Omental fat pad (tissue), 4 donors: ENCODE measurements at places on chromosomes 6 and 20.

- no peak for DNase-seq
Measured at GRCh38 chr20:46011631-46012482, 3.1 kb downstream of the MMP9 start.

GRCh38 chr6:54988576-54988975, 142.0 kb downstream of the FAM83B start:
- DNase-seq = no peak

DNA sequence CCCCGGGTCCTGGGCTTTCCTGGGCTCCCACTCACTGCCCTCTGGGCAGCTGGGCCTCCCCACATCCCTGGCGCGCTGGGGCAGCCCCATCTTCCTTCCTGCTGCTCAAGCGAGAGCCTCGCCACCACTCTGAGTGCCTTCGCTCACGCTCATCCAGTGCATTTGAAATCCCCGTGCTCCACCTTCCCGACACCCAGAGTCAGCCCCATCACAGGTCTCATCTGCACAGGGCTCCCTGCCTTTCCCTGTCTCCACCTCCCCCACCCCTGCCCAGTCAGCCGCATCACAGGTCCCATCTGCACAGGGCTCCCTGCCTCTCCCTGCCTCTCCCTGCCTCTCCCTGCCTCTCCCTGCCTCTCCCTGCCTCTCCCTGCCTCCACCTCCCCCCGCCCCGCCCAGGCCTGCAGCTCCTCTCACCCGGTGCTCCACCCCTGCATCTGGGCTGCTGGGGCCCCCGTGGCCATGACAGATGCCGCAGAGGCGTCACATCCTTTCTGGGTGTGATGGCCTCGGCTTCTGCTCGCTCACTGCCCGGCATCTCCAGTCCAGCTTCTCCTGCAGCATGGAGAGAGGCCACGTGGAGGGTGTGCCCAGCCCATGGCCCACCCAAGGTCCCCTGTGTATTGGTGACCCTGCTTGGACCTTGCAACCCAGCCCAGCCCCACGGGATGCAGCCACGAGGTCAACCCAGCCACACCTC, 9.0 kb upstream of the BHLHE23 start:
- no peak for DNase-seq

- no peak for DNase-seq
Measured at GRCh38 chr6:133891149-133891926, 2.4 kb downstream of the TCF21 start.

DNA sequence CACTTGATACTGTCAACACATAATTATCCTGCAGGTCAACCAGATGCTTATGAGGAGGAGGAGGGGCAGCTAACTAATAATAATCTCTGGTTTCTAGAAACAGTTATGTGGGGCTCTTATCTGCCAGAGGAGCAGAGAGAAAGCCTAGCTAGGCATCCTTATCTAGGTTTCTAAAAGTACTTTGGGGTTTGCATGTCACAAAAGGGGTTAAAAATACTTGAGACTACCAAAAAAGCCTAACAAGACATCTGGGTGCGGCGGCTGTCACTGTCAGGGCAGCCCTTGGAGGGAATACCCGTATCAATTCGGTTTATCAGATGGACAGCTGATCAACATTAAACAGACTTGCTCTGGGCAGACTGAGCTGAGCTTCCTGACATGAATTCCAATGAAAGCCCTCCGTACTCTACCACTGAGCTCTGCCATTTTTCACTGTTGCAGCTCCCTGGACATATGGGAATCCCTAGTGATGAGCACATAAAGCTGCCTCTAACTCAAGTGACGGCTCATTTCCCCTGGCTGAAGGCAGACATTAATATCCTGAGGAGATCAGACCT, 166.6 kb downstream of the PDSS2 start:
- DNase-seq = no peak

GRCh38 chr20:59309218-59309617, 8.8 kb downstream of the EDN3 start:
- no peak for DNase-seq

DNA sequence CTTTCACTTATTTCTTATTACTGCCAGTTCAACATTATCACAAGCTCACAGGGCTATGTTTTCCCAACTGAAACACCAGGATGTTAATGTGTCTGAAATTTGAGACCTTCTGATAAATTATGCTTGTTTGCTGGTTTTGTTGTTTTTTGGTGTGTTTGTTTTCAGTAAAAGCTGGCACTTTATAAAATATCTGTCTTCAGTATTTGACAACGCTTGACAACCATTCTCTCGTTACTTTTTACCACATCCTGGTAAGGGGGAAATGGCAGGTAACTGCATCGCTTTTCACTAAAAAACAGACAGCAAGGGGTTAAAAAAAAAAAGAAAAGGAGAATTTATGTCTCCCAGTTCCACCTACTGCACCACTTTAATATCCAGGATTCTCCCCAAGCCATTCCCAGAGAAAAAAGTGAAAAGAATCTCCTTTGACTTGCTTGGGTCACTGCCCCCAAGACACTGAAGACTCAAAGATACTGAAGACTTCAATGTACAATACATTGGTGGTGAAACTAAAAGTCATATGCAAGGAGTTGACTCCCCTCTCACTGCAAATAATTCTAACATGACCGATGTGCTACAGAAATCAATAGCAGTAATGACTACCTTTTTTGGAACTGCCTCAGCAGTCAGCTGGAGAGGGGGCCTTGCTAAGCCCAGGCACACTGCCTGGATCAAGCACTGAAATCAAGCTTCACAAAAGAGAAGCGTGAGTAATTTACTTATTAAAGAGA, 88.9 kb downstream of the HIVEP2 start:
- no peak for DNase-seq

DNA sequence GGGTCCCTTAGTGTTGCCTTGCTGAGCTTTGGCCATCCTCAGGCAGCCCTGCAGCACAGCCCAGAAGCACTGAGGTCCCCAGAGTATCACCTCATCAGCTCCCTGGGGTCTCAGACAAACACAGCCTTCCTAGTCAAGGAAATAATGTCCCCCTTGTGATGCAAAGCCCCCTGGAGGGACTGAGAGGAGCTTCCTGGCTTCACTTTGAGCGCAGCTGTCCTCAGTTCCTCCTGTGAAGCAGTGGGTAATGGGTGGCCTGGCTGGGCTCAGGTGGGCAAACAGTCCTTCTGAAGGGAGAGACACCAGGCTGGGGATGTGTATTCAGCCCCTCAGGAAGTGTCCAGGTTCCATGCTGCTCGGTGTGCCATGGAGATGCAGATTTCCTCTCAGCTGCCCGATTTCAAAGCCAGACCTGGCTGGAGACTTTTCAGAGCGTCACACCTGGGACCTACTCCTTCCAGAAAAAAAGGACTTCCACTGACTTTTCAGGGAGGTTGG, 79.2 kb upstream of the FOXA2 start:
- no peak for DNase-seq

- no peak for DNase-seq
Measured at GRCh38 chr20:24681634-24682495, 212.4 kb downstream of the SYNDIG1 start.

DNA sequence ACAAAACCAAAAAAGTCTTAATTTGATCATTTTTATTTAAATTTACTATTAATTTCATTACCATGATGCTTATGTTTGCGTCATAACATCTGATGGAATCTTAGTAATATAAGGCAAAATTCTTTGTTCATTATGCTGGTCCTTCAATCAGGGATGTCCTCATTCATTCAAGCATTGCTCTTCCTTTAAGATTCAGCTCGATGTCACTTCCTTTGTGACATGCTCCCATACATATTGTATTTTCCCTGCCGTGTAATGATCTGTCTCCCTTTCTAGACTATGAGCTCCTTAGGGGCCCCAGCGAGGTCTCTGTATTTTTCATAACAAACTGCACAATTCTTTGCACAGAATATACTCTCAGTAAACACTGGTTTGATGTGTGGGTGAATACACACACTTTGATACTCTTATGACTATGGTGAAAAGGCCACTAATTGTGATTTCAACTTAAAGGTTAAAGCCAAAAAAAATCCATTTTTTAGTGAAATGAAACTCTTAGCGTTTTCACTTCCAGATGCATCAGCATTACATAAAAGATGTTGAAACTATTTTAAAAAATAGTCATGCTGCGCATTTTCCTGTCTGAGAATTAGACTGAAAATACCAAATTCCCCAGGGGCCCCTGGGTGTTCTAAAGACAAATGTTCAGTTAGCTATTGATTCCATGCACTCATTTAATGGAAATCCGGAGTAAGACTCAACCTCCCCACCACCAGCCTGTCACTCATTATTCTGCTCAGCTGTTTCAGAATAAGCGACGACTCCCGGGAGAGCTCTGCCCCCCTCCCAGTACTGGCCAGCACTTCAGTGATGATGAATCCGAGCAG, 169.7 kb downstream of the ATXN1 start:
- no peak for DNase-seq
